ENCODE measurements at places on chromosomes 3 and 15. TPM values are rescaled to one million over a fixed set of nuclear protein-coding genes. Genes with fewer than 3 reads are reported as not detected.

The FSD2 gene
- total RNA-seq: not detected

The EIF2A gene
- total RNA-seq: 134 TPM

DNA sequence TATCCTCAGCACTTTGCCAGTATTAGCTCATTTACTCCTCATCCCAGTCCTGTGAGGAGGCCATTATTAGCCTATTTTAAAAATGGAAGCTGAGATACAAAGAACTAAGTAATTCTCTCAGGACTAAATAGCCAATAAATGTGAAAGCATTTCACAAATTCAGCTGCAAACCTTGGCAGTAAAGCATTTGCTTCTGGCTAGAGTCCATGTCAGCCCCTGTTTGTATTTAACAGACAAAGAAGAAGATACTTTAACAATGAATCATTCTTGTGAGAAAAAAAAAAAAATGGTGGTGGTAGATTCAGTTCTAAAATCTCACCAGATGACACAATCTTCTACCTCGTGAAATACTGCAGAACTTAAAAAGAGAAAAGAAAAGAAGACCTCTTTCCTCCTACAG is 85.0 kb upstream of the CNTN6 start:
- DNase-seq: no peak

GRCh38 chr15:23411841-23412240 is 35.2 kb downstream of the GOLGA6L2 start:
- DNase-seq: no peak

GRCh38 chr15:39778021-39778420 is 4.6 kb downstream of the FSIP1 start:
- DNase-seq: no peak

GRCh38 chr3:1103525-1103924 is 10.7 kb downstream of the CNTN6 start:
- no peak for DNase-seq

The ZBBX gene
- total RNA-seq: not detected

DNA sequence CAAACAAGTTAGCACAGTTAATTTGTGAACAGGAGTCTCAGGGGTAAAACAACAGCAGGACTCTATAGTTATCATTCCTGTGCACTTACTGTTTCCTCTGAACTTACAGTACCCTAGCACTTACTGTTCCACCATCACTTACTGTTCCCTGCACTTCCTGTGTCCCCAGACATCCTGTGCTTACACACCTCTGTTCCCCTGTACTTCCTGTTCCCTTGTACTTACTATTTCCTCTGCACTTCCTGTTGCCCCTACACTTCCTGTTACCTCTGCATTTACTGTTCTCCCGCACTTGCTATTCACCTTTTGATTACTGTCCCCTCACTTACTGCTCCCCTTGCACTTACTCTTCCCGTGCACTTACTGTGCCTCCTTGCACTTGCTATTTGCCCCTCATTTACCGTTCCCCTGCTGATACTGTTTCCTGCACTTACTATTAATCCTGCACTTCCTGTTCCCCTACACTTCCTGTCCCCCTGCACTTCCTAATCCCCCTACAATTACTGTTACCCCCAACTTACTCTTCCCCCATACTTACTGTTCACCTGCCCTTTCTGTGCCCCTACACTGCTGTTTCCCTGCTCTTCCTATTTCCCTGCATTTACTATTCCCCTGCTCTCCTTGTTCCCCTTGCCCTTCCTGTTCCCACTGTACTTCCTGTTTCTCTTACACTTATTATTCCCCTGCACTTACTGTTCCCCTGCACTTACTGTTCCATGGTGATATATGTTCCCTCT is 30.3 kb downstream of the TPRA1 start:
- no peak for DNase-seq

DNA sequence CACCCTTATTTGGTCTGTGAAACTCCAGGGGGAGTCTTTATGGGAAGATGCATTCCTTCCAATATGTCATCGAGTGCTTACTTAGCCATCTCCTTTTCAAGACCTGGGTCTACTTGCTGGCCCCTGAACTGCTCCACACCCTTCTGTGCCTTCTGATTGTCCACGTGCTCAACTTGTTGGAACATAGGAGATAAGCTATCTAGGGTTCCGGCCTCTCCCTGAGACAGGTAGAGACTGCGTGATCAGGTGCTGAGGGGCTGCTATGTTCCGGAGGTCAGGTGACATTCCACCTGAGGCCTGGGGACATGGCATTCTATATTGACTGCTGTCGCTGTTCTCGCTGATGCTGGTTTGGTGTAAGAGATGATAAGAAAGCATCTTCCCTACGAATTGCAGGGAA is 65.6 kb downstream of the ATP1B3 start:
- DNase-seq: no peak

The MORC1 gene
- not detected for total RNA-seq

The TASOR gene
- 86.4 TPM for total RNA-seq

GRCh38 chr3:38250198-38250597 is 15.4 kb upstream of the SLC22A13 start:
- no peak for DNase-seq

- DNase-seq: no peak
Observed at GRCh38 chr3:66021731-66022131, 17.0 kb downstream of the MAGI1 start.

DNA sequence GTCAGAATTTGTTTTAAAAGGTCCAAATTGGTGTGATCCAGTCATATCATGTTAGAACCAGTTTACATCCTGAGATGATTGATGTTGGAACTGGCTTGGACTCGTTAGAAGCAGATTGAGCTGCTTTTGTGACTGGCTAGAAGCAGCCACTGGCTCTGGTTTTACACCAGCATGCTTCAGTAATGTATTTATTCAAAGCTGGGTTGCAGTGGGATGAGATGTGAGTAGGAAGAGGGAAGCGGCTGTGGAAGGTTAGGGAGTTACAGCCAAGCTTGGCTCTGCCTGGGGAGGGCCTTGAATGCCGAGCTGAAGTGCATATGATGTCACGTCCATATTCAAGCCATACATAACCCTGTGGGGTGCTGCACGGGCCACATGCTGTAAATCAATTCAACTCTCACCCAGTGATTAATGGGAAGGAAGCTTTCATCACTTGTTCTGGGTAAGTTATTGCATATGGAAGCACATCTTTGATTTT is 104.0 kb upstream of the SMAD3 start:
- no peak for DNase-seq

GRCh38 chr3:43343185-43343584 is 56.8 kb downstream of the SNRK start:
- DNase-seq: no peak

Data from omental fat pad (tissue), 4 donors.